ENCODE measurements at places on chromosomes 3 and 15.

- no peak for DNase-seq
Measured at GRCh38 chr15:68565726-68566125, 13.1 kb upstream of the CORO2B start.

DNA sequence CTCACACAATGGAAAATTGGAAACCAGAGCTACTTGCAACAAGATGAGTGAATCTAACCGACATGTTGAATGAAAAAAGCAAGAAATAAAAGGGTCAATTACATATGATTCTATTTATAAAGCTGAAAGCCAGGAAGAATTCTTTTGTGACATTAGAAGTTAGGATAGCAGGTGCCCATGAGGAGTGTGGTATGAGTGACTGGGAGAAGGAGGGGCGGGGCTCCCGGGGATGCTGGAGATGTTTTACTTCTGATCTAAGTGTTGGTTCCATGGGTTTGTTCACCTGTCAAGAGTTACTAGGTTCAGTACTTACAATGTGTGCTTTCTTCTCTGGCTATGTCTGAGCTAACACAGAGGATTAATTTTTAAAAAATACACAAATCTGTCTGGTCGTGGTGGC, 60.8 kb downstream of the NSMCE3 start:
- no peak for DNase-seq

DNA sequence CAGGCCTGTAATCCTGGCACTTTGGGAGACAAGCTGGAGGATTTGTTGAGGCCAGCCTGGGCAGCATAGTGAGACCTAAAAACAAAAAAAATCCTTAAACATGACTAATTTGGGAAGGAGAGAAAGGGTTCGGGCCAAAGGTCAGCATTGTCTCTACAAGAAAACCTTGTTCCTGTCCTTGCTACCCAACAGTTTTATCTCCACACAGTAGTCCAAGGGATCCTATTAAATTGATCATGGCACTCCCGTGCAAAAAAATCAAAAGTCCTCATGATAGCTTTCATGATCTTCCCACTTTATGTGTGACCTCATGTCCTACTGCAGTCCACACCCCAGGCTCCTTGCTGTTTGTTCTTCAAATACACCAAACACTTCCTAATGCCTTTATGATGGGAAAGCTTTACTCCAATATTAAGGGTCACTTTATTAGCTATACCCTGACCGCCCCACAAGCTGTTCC, 4.2 kb downstream of the RPL15 start:
- DNase-seq, result no peak

- DNase-seq, result no peak
Measured at GRCh38 chr3:54045061-54045815, 77.1 kb upstream of the CACNA2D3 start.

DNA sequence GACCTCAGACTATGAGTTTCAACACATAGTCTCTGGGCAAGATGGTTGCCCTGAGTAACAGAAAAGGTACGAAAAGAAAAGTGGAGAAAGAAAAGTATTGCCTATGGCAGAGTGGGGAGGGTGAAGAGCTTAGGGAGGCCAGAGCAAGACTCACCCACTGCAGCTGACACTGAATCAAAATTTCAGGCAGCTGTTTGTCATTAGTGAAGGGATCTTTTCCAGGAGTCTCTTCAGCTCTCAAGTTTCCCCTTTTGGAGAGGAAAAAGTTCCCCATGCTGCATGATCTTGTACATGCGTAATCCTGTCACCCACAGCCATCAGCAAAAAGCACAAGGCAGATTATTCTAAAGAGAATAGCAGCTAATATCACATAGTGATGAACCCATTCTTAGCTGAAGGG, 616.9 kb upstream of the GBE1 start:
- DNase-seq, result no peak

- no peak for DNase-seq
Measured at GRCh38 chr3:131957980-131958379, 76.8 kb downstream of the CPNE4 start.

- no peak for DNase-seq
Measured at GRCh38 chr3:43765521-43765971, 74.8 kb downstream of the ABHD5 start.

DNA sequence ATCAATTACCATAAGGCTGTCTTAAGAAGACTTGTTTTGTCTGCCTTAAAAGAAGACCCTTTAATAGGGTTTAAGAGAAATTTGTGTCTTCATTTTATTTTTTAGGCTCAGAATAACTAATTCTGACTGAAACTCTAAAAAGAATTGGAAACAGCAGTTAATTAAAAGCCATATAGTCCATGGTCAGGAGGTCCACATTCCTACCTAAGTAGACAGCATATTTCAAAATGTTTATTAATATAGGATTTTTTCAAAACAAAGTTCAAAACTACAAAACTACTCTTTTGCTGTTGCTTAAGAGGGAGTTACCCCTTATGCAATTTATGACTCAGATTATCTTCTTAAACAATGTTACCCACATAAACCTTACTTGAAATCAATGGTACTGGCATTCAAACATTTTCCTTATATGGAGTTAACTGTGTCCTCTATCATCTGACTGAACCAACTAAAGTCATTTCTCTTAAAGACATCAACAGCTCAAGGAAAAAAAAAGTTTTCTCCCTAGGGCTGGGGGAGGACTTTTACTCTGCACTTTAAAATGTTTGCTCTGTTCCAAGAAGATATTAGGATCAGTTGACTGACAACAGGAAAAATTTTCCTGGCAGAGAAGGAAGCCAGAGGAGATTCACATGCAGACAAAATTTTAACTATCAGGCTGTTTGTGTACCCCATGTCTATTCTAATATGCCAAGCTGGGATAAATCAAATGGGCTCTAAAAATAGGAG, 56.8 kb upstream of the NANOGP8 start:
- no peak for DNase-seq

DNA sequence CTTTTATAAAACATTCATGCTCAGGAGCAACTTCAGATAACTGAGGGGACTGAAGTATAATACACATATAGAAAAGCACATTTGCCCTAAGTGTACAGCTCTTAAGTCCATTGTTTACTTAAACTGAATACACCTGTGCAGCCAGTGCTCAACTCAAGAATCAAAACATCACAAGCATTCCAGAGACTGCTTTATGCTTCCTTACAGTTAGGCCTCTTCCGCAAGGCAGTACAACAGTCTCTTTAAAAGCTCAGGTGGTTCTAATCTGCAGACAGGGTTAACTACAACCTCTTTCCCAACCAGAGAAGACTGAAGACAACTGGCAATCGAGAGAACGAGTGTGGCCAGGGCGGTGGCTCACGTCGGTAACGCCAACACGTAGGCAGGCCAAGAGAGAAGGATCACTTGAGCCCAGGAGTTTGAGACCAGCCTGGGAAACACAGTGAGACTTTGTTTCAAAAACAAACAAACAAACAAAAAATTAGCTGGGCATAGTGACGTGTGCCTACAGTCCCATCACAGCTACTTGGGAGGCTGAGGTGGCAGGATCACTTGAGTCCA, 16.9 kb downstream of the MCCC1 start:
- DNase-seq, result no peak

- no peak for DNase-seq
Measured at GRCh38 chr3:153631664-153632063, 469.6 kb downstream of the RAP2B start.

DNA sequence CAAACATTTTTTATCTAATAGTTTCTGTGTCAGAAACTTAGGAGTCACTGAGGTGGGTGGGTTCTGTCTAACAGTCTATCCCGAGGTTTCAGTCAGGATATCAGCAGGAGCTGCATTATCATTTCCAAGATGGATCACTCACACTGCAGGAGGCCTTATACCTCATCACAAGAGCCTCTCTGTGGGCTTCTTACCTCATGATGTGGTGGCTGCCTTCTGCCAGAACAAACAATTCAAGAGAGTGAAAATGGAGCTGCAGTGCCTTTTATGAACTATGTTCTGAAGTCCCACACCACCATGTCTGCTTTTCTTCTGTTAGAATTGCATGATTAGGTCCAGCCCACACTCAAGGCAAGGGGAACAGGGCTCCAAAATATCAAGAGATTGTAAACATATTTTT, 27.9 kb downstream of the RFX7 start:
- DNase-seq, result no peak

DNA sequence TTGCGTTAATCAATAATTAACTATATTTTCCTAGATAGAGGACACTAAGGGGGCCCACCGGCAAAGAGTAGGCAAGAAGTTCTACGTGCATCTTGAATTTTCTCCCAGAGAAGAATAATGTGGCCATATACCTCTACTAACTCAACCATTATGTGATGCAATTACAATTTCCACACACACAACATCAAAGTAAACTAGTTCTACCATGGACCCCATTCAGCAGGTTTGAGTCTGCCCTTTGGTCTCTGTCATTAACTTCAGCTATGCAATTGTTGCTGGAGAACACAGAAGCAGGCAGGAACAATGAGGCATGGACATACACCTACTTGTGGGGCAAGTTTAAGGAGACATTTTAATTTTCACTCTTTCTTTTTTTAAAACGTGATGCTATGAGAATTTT, 705.9 kb downstream of the PDCD6IP start:
- DNase-seq, result no peak

DNA sequence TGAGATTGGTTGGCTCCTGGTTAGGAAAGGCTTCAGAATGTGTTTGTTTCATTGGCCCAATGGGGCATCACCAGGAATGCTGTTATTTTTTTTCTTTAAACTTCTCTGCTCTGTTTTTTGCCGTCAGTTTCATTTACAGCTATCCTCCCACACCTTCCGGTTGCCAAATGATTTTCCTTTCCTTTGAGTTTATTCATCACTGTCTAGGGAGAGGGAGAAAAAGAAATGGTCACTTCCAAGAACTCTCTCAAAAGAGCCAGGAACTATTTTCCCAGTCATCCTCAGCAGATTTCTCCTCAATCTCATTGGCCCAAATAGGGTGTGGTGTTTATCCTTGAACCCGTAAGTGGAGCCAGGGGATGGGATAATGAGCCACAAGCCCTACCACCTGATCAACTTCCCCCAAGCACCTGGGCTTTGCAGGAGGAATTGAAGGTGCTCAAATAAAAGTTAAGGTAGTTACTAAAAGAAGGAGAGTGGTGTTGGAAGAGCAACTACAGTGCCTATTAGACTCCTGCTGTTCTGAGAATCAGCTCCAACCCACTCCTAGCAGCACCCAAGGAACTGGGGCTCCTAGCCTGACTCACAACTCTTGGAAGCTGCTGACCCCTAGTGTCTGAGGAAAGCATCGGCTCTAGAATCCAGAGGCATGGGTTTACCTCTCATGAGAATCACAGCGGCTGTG, 183.8 kb upstream of the IL12A start:
- peak; percentile 64 for DNase-seq

DNA sequence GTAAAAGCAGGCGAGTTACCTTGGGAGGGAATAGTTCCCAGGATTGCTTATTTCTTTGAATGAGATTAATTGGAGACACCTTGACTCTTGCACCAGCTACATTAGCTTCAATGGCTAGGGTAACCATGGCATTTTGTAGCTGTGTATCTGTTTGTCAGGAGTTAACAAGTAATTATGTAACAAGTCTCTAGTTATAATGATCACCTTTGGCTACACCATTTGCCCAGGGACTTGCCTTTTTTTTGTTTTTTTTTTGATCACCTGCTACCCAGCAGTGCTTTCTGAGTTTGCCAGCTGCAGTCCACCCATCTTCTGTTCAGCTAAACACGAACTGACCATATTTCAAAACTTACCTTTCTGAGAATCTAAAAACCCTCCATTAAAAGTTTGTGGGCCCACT, 2.2 kb downstream of the MED12L start:
- DNase-seq, result no peak

- DNase-seq, result no peak
Measured at GRCh38 chr15:31332020-31332680, 5.5 kb downstream of the KLF13 start.

- DNase-seq, result no peak
Measured at GRCh38 chr3:71186801-71187200, 396.7 kb downstream of the FOXP1 start.

DNA sequence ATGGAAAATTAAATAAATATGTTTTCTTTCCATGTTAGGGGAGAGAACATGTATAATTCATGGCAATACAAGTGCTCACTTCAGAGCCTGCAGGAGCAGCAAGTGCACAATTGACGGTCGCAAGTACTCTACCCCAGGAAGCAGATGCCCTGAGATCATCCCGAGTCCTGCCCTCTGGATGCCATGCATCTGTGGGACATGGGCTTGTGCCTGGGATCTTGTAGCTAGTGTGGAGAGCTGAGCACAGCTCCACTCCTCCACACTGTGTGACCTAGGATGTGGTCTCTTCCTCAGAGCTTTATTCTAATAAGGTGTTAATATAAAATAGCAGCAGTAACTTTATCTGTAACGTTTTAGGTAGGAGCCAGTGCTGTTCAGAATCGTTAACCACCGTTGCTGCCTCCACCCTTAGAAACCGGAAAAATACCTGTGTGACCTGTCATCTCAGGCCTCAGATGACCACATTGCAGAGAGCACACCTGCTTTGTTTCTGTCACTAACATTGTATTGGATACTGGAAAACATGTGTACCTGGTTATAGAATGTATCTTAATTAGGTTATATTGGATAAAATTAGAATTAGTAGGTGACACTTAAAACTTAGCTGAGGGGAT, 105.0 kb upstream of the GOLGA6L6 start:
- DNase-seq, result no peak

Data from neuronal stem cell (in vitro differentiated cells).